ENCODE measurements at places on chromosomes 16 and 17.
A peak's percentile ranks its signal among the peaks of the same experiment; 100 is the strongest.

DNA sequence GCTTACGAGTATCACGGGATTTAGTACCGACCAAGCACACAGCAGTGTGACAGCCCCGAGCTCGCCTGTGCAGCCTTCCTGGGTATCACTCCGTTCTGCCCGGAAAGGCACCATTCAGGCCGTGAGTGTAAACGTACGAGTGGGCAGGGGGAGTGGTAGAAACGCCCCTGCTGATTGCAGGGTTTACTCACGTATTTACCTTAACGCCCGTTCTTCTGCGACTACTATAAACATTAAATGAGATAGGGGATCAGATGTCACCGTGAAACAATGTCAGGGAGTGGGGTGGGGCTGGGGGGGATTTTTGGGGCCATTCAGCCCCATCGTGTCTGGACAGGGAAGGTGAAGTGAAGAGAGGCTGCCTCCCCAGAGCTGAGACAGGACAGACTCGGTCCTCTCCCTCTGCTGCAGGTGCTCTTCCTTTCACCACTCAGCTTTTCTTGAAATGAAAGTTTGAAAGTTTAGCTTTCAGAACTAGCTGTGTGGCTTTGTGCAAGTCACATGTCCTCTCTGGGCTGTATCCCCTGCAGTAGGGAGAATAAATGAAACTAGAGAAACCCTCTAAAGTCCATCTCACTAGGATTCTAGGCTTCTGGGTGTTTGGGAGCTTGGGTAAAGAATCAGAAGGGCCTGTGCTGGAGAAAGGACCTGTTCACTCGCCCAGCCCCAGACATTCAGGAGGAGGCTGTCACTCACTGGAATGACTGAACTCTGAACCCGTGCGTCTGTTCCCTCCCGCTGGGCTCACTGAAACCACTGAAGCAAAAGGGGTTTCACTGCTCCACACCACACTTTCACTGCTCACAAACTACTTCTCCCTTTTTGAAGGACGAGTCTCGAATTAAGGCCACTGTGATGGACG lies 66.7 kb downstream of the RPA1 start:
- no peak for DNase-seq

DNA sequence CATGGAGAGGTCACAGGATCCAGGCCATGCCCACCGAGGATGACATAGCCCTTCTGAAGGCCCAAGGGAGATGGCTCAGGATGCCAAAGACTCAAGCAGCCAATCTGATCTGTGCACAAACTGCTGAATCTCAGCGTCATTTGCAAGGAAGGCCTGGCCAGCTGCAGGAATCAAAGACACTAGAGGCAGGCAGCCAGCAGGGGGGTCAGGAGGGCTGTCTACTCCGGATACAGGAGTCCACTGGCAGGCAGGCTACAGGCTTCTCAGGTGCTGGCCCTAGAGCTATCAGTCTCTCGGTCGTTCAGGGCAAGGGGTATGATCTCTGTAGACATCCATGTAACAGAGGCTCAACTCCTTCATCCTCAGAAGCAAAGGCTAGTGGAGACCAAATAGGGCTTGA lies 1735.3 kb downstream of the TP53TG3F start:
- no peak for DNase-seq

DNA sequence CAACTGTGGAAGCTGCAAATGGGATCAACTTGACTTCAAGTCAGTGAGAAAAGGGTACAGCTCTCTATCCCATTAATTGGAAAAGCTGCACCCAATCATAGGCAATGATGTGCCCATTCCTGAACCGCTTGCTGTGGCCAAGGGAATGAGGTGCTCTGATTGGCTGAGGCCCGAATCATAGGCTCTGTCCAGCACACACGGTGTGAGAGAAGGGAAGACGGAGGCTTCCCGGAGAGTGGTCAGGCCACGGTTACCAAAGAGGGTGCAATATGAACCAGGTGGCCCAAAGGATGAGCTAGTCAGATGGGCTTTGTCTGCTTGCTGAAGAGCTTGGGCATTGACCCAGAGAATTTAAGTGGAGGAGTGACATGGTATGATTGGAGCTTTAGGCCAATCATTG lies 353.3 kb downstream of the CPPED1 start:
- DNase-seq: no peak

- DNase-seq: peak; percentile 61
These were observed 8.7 kb downstream of the THRA start for GRCh38 chr17:40071313-40072039.

GRCh38 chr16:87581857-87582215 lies 20.5 kb upstream of the JPH3 start:
- peak; percentile 78 for DNase-seq

- DNase-seq: no peak
These were observed 73.4 kb downstream of the HELZ start for GRCh38 chr17:67171560-67171959.

DNA sequence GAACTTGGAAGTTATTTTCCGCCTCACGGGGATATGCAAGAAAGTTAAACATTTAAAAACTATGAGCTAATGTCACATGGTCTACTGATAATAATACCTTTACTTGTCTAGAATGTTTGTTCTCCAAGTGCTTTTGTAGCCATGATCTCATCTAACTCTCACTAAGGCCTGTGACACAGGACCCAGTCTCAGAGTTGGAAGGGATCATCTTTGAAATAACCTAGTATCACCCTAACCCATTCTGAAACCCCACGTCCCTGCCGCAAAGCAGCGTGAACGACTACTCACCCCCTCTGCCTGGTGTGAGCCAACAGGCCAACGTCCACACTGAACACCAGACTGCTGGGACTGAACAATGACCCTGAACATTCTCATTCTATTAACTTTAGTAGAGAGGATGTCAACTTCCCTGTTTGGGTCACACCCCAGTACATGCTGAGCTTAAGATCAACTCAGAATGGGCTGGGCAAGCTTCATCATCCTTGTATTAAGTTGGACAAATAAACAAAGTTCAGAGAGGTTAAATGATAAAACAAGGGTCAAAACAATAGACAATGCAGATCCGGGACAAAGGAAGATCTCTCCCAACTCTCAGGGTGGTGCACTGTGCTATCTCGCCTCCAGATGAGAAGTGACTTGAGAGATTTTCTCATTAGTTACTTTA lies 54.8 kb upstream of the BCAR1 start:
- DNase-seq: no peak

GRCh38 chr16:82138478-82139285 lies 31.3 kb downstream of the MPHOSPH6 start:
- no peak for DNase-seq

DNA sequence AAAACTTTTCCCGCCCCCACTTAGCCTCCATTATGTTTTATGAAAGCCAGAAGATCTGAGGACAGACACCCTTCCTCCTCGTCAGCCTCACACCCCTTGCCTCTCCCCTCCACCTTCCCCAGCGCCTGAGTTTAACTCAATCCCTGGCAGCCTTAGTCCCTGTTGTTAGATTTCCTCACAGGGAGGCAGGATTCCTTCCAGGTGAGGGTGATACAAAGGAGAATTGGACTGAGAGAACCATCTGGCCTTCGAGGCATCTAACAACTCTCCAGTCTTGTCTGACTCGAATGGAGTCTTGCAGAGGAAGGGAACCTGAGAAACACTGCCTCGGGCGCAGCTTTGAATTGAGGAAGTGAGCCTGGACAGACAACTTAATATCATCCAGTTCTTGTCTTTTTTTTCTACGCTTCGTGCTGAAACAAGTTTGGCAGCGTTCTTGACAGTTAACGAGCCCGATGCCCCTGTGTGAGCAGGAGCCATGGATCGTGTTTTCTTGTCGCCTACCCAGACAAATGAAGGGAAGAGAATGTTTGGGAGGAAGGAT lies 1.3 kb upstream of the ZNF768 start:
- DNase-seq: no peak

DNA sequence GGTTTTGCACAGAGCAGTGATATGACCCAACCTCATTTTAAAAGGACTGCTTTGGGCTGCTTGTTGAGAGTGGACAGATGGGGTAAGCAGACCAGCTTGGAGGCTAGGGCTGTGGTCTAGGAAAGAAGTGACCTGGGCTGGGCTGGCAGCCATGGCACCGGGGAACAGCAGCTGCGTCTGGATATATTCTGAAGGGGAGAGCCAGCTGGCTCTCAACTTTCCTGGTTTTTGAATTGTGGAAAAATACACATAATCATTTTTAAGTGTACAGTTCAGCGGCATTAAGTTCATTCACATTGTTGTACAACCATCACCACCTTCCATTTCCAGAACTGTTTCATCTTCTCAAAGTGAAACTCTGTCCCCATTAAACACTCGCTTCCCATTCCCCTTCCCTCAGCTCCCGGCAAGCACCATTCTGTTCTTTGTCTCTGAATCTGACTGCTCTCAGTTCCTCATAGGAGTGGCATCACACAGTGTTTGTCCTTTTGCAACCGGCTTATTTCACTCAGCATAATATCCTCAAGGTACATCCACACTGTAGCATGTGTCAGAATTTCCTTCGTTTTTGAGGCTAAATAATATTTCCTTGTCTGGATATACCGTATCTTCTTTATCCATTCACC lies 113.2 kb downstream of the SPECC1 start:
- DNase-seq: no peak

DNA sequence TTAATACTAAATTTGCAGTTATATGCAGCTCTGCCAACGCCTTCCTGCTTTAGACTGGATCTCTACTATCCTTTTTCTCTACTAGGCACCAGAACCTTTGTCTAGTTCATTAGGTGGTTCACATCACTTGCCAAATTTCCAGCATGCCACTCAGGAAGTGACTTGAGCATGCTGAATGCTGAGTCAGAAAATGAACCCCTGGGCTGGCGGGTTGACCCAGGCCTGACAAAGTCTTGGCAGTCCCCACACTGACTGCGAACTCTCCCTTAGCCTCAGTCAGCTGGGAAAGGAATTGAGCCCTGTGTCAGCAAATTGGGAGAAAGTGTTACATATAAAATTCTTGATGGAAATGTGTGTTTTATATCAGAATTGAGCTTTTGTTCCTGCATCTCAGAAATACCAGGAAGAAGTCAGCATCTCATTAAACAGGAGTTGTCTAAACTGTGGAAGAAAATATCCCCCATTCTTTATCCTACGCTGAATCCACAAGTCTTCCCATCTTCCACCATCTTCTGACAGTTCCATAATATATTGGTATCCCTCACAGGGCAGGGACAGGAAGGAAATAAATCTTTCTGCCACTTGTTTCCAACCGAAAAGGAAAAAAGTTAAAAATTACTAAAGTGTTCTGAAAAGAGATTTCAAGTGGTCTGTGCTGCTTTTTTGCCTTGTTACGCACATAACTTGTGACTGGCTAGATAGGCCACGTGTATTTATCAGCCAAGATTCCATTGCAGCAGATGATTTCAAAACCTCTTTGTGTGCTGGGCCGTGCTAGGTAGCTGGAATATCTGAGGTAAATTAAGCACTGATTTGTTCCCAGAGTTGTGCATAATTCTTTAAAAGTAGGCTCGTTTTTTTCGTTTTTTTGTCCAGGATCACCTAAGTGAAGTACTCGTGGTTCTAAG lies 16.7 kb upstream of the SLC12A3 start:
- peak; percentile 29 for DNase-seq

GRCh38 chr16:73019457-73020362 lies 28.2 kb downstream of the ZFHX3 start:
- DNase-seq: no peak

- DNase-seq: no peak
These were observed 25.1 kb downstream of the CCDC57 start for GRCh38 chr17:82187500-82187899.

GRCh38 chr16:22847100-22847499 lies 33.1 kb downstream of the HS3ST2 start:
- no peak for DNase-seq

- peak; percentile 25 for DNase-seq
These were observed 108.2 kb downstream of the N4BP1 start for GRCh38 chr16:48501516-48502377.

DNA sequence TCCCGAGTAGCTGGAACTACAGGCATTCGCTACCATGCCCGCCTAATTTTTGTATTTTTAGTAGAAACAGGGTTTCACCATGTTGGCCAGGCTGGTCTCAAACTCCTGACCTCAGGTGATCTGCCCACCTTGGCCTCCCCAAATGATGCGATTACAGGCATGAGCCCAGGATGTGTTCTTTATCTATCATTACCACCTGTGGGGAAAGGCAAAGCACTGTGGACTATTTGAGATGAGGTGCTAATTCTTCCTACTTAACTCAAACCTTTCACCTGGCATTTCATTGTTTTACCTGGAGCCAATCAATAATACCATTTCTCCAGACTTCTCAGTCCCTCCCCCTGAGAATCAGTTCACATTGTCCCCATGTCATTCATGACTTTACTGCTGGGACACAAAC lies 20.4 kb upstream of the PPM1D start:
- DNase-seq: no peak

DNA sequence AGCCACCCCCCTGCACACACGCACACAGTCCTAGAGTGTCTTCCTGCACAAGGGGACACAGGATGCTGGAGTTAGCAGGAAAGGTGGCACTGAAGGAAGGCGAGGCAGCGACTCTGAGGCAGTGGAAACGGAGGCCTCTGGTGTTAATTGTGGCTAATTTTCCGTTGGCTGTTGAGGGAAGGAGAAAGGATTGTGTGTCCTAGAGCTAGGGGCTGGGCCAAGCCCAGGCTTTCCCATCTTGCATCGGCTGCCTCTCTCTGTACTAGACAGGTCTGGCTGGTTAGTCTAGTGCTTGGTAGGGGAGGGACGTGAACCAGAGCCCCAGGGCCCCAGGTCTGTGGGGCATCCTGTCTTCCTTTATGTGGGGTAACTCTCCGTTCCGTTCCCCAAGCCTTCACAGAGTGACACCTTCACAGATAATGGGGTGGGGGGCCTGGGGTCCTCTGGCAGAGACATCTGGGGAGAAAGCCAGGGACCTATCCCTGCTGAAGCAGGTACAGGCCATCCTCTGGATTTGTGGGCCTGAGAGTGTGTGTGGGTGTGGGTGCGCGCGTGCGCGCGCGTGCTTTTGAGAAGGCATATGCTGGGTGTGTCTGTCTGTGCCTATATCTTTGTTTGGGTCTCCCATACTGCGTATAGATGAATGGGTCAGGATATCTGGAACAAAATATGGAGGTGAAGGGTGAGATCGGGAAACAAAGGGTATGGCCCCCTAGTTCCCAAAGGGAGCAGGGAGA lies at the start of gene CHD3:
Gene CHD3, plus strand, starts transcription at position 606 of the 737 bp plus-strand sequence. CDS start 212 bp downstream, outside the sequence.
- DNase-seq: no peak

DNA sequence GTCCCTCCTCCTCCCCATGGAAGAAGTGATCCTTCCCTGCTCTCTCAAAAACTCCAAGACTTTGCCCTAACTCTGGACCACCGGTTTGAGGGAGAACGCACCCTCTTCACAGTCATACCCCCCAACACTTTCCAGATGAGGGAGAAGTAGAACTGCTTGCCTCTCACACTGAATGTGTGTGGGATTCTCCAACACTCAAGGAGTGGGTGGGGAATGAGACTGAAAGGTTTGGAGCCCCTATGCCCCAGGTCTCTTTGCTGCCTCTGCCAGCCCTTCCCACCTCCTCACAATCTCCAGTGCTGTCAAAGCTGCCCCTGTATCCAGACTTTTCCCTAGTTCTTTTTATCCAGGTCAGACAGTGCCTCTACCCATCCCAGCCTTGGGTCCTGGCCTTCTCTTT lies 11.4 kb downstream of the HOXB4 start:
- no peak for DNase-seq

GRCh38 chr17:29570521-29570920 lies 2.0 kb downstream of the TP53I13 start:
- no peak for DNase-seq

Measured in K562 (cell line).